Common myeloid progenitor, CD34-positive (primary cell): ENCODE measurements at places on chromosomes 7 and 10.

- no peak for DNase-seq
Observed at GRCh38 chr7:28069807-28070206, 110.8 kb downstream of the JAZF1 start.

DNA sequence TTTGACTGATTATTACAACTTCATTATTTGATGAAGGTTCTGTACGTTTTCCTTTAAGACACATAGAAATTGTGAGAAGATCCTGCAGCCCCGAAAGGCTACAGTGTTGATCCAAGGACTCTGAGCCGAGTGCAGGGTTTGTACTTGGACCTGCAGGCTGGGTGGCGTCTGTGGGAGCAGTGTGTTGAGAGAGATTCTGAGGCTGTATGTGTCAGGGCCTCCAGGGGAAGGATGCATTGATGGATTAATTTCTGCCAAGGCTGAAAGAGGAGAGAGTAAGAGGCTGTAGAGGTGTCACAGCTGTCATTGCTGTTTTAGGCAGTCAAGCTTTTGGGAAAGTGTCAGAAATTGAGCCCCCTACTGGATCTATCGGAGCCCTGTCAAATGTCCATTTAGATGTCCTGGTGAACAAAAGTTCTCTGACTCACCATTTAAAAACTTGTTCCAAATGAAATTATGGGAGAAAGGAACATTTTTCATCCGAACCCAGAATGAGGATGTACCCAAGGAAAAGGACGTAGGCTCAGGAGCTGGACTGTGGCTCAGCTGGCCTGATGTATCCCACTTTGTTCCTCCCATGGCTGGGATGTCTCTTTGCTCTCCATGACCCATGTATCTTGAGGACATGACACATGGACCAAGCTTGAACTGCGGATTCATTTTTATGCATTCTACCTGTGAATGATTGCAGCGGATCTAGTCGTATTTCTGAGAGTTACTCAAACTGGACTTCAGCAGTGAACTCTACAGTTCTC lies 102.2 kb downstream of the TCF7L2 start:
- DNase-seq = no peak

- no peak for DNase-seq
Observed at GRCh38 chr10:48517482-48517881, 87.4 kb downstream of the ARHGAP22 start.

DNA sequence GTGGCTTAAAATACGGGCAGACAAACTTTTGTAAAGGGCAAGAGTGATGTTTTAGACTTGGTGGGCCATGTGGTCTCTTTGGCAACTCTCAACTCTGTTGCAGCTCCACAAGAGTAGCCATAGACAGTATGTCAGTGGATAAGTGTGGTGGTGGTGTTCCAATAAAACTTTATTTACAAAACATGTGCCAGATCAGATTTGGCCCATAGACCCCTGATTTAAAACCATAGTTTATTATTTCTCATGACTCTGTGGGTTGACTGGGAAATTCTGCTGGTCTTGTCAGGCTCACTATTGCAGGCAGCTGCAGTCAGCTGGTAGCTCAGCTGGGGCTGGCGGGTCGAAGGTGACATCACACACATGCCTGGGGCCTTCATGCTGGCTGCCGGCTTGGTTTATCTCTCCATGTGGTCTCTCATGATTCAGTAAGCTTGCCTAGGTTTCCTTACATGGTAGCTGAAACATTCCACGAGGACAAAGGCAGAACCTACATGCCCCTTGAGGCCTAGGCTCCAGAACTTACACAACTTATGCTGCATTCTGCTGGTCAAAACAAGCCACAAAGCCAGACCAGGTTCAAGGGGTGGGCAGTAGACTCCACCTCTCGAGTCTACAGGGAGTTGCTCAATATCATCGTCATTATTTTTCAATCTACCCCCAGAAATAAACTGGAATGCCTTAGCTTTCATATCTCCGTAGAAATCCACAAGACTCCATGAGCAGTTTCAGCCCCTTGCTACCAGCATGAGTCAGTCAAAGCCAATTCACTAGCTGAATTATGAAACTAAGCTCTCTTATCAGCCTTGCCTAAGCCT lies 245.7 kb downstream of the WDR11 start:
- no peak for DNase-seq

GRCh38 chr10:81027223-81027622 lies 489.5 kb downstream of the SH2D4B start:
- no peak for DNase-seq

DNA sequence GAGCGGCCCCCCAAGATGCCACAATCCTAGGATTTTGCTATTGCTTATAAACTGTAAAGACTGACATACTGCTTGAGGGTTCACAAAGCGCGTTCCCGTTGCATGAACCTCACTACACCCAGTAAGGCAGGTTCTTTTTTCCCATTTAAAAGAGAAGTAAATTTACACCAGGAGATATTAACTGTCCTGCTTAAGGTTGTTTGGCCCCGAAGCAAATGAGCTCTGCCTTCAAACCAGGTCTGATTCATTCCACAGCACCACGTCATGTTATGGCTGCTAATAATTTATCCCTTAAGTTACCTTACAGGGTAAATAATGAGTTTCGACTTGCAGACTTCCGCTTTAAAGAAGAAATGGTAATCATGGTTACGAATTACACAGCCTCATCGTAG lies 559 bp upstream of the FKBP14 start:
- DNase-seq = peak; percentile 65

DNA sequence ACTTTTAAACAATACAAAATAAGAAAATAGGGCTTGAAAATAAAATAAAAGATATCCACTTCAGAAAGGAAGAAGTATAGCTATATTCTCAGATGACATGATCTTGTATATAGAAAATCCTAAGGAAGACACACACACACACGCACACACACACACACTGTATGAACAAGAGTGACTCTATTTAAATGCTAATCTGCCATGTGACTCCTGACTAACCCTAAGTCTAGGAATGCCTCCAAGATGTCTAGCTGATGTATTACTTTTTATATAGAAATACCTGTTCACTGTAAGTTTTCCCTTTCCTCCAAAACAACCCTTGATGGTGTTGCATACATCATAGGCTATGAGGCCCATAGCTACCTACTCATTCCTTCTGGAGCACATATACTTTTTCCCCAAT lies 173.1 kb upstream of the LRRTM3 start:
- no peak for DNase-seq

GRCh38 chr10:43427166-43427825 lies 9.6 kb upstream of the ZNF487 start:
- peak; percentile 36 for DNase-seq

- peak; percentile 31 for DNase-seq
Observed at GRCh38 chr7:90709501-90710465, 113.7 kb downstream of the CDK14 start.

- no peak for DNase-seq
Observed at GRCh38 chr10:8248868-8249267, 194.4 kb downstream of the GATA3 start.

DNA sequence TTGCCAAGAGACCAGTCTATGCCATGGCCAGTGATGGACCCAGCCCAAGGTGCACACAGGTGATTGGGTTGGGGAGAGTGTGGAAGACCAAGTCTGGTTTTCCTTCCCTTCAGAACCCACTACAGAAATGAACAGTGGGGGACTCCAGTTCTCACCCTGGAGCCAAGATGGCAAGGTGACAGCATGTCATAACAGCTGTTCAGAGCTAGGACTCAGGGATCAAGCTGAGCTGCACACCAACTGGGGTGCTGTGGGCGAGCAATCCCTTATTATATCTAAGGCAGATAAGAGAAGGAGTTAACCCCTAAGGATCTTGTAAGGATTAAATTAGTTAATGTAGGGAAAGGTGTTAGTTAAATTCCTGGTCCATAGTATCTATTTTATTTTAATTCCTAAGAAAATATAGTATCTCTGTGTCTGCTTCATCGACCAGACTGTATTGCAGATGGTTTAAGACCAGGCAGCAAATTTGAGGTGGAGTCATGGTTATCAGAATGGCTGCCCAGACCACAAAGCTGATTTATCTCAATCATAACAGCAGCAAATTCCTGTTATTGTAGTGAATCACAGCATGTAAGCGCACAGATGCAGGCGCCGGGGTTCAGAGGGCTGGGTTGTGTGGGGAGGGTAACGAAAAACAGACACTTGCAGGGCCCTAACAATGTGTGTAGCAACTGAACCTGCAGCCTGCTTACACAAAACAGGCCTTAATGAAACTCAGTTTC lies 208.7 kb upstream of the ZNF32 start:
- DNase-seq = no peak

- DNase-seq = peak; percentile 79
Observed at GRCh38 chr10:110501142-110501937, 3.6 kb downstream of the DUSP5 start.

GRCh38 chr10:27659786-27660185 lies 85.8 kb downstream of the MKX start:
- no peak for DNase-seq

DNA sequence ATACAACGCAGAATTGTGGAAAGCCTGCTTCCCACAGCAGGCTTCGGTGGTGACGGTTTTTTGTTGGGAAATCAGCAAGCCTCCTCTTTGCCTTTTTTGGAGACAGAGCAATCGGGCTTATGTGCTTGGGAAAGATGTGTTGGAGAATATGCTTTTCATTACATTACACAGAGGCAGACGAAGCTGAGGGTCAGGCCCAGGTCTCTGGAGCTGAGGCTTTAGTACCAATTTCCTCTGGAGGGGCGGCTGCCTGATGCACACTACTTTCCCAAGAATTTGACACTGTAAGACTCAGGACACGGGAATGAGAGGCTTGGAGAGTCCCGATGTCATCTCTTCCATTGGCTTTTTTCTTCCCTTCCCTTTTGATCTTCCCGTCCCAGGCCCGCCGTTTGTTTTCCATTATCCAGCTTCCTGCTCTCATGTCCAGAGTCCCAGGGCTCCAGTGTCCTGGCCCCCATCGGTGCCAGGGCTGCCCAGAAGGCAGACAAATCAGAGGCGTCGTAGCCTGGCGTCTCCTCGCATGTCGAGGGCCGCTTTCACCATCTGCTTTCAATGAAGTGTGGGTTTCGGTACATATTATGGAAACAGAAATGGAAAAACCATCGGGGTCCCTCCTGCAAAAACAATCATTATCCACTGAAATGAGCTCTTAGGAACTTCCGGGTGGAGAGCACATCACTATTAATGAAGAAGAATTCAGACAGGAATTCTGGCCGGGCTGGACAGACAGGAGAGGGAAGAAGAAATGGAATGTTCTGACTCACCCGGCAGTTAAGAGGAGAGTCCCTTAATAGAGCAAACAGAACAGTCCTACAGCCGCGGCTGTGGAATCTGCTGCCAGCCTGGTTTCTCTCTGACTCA lies 123.0 kb upstream of the JCAD start:
- DNase-seq = no peak

- DNase-seq = no peak
Observed at GRCh38 chr10:20582041-20582440, 315.1 kb downstream of the NEBL start.

DNA sequence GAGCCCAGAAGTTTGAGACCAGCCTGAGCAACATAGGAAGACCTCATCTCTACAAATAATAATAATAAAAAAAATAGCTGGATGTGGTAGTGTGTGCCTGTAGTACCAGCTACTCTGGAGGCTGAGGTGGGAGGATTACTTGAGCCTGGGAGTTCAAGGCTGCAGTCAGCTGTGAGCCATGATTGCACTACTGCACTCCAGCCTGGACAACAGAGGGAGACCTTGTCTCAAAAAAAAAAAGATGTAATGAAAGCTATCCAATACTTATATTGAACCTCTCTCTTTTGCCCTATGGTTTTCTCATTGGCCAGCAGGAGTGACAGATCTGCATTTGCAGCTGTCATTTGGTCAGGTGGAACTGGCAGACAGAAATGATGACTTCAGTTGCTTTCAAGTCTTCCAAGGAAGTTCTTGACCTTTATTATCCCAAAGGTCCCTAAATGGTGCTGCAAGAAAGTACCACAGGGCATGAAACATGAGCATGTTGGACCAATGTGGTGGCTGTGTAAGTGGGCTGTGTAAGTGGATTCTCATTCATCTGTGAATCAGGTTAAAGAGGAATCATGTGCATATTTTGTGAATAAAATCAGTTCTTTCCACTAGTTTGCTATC lies 99.4 kb downstream of the CALD1 start:
- DNase-seq = no peak

- DNase-seq = peak; percentile 41
Observed at GRCh38 chr10:89646889-89647657, 2.0 kb upstream of the PANK1 start.

DNA sequence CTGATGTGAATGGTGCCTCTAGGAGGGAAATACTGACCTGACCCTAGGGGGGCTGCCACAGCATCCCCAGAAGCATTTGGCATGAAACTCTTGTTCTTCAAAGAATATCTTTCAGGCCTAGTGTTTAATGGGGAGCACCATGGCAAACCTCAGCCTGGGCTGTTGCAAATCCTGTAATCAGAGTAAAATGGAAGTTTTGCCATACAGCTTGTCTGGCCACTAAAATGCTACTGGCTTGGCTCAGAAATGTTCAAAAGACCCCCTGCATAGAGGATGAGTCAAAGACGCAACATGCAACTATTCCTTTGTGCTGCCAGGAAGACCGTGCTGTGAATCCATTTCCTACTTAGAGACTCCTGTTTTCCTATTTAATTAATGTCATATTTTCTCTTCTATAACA lies 26.7 kb downstream of the HECW1 start:
- no peak for DNase-seq

GRCh38 chr7:21969822-21970221 lies 24.1 kb upstream of the CDCA7L start:
- no peak for DNase-seq

DNA sequence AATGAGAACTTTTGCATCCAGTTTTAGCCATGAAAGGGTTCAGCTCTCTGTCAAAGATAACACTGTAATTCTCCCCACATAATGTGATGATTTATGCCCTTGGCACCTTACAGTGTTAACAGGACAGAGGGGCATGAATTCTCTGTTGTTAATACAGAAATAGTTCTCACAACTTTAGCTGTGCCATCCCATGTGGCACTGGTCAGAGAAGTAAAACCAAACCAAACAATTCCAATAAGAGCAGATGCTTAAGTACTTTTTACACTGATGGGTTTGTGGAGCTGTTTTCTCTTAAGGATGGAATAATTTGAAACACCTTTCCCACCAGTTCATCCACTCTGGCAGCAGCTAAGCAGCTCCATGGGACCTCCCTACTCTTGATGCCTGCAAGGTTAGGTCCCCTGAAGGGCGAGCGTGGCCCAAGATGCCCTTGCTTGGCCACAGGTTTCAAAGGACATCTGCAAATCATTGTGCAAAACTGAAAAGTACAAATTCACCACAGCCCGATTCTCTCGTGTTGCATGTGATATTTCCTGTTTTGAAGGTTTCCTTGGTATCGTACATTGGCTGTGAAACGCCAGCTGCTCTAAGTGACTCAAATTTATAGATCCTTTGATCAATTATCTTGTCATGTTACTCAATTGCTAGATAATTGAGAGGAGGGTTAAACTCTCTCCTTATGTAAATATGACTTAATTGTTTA lies 82.5 kb upstream of the CREB5 start:
- peak; percentile 74 for DNase-seq

- DNase-seq = no peak
Observed at GRCh38 chr10:126972635-126973414, 67.6 kb downstream of the DOCK1 start.
